ENCODE measurements at places on chromosomes 7 and 10.

GRCh38 chr7:30743371-30744074 is 8.4 kb upstream of the INMT start:
- DNase-seq: no peak

GRCh38 chr10:48700071-48700470 is 15.4 kb downstream of the WDFY4 start:
- DNase-seq: no peak

DNA sequence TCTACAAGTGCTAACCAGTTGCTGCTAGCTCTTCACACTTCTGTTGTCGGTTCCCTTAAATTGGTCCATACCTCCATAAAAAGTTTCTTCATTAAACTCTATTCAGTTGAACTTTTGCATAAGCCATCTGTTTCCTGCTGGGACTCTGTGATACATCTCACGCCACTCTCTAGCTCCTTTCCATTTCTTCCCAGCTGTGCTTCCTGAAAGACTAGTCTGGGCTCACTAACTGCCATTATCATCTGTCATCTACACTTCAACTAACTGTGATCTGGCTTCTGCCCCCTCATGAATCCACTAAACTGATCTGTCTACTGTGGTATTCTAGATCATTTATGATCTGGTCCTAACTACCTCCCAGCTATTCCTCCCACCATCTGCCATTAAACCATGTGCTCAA is 78.3 kb downstream of the ELAPOR2 start:
- peak; percentile 2 for DNase-seq

GRCh38 chr7:152076940-152077933 is 51.8 kb downstream of the GALNT11 start:
- no peak for DNase-seq

GRCh38 chr10:17290226-17290625 is 62.2 kb downstream of the VIM start:
- DNase-seq: no peak

All from GDM1 (cell line).